ENCODE measurements at places on chromosomes 3 and 15.

DNA sequence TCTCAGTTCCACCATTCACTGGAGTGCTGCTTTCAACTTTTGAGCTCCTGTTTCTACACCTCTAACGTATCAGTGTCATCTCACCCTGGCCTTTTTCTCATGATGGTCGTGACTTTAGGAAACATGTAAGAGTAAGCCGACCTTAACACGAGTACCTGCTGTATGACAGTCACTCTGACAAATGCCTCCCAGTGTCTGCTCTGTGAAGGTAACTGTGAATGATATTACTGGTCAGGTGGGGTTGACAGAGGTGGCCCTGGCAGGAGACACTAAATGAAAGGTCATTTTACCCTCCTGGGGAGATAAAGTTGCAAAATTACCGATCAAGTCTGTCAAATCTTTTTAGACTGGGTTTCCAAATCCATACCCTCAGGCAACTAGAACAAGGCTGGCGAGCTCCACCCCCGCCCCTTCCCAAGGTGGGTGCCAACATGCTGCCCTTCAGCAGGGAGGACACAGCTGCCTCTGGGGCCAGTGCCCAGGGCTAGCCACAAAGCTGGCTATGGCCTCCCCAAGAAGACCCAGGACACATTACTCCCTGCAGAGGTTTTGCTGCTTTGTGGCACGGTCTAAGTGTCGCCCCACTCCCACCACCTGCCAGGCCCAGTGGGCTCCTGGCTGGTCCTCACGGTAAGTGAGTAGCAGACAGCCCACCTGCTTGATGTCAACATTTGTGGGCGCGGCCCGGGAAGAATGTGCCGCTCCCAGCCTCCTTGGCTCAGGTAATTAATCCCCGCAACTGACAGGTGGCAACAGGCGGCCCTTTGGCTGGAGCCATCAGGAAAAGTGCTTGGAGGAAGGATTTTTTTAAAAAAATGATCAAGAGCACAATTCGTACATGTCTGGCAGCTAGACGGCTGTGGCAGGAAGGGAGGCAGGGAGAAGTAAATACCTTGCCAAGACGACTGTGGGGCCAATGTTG is 211.8 kb downstream of the TP63 start:
- no peak for DNase-seq

DNA sequence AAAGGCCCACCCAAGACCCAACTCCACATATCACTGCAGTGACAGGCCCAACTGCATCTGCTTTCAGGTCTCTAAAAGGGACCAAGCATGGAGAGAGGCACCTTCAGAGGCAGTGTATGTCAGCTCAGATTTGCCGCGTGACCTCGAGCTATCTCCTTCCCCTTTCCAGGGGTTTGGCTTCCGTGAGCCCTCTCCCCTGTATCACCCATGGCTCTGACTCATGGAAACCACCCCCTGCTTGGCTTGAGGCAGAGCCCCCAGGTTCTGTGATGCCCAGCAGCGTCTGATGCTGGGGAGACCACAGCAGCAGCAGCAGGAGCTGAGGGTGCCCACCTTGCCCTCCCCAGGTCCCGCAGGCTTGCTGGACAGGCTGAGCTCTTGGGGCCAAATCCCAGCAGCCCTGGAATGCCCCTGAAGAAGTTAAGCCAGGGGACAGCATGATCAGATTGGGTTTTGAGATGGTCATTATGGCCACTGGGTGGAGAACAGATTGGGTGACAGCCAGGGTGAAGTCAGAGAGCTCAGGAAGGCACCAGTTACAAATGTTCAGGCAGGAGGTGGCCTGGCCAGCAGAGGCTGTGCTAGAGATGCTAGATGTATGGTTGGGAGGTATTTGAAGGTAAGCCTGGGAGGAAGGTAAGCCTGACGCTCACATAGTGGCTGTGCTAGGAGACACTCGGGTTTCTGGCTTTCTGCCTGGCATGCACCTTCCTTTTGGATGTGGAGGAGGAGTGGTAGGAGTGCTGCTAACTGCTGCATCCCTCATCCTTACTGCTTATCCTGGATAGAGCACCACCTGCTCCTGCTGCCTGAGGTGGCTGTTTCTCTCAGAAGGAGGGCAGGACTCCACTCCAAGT is 42.9 kb downstream of the FGD5 start:
- no peak for DNase-seq

DNA sequence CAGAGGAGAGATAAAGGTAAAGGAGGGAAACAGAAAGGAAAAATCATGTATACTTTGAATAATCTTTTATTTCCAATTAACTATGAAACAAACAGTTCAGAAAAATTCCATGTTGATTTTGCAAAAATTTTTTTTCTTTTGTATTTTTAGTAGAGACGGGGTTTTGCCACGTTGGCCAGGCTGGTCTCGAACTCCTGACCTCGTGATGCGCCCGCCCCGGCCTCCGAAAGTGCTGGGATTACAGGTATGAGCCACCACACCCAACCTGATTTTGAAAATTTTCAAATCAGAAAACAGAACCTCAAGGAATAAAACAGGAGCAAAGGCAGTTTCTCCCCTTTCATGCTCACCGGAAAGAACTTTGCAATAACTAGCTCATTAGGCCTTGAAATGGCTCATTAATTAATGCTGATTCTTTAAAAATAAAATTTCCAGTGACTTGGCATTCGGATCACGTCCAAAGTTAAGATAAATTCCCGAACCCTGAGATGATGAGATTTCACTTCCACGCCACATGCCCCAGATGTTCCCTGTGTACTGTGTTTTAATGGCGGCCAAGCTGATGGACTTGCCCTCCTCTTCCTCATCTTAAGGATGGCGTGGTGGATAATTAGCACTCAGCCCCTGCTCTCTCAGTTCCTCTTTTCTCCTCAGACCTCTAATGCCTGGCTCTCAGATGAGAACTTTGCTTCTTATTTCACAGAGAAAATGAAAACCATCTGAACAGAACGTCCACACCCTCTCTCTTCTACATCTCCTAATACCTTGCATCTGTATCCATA is 10.8 kb downstream of the BCL2L10 start:
- no peak for DNase-seq

- DNase-seq: no peak
Observed at GRCh38 chr3:37770938-37771918, 90.5 kb upstream of the CTDSPL start.

Data from type B pancreatic cell (in vitro differentiated cells).